ENCODE measurements at places on chromosomes 7 and 10.

GRCh38 chr7:47932016-47932415, 16.2 kb downstream of the PKD1L1 start:
- DNase-seq, result no peak

- peak; percentile 14 for DNase-seq
Measured at GRCh38 chr7:75795831-75796285, 17.7 kb downstream of the CCL24 start.

GRCh38 chr10:2900530-2900929, 166.8 kb upstream of the PFKP start:
- no peak for DNase-seq

DNA sequence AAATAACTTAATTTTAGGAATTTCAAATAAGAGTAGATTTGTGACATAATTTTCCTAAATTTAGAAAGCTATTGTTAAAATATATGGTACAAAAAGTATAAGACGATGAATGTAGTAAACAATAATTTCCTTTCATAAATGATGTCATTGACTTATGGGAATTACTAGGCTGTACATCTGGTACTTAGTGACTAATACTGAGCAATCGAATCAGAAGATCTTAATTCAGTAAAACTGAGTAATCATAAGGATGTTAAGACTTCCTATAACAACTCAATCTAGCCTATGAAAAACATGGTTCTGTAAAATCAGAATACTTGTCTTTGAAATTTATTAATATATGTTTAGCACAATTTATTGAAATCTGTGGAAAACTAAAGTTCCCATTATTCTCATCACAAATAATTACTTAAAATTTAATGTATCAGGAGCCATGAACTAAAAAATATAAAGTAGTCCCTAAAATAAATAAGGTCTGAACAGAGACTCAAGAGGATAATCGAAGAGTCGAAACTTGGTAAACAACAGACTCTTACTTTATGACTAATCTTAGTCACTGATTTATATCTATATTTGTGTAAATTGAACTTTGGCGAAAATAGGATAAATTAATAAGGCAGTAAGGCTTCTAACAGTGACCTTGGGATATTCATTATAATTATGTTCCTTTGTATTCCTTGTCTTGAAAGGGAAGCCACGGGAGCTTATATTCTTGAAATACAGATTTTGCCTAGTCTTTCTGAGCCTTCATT, 142.1 kb downstream of the HGF start:
- no peak for DNase-seq

- no peak for DNase-seq
Measured at GRCh38 chr10:62842983-62843382, 26.8 kb upstream of the EGR2 start.

GRCh38 chr7:1136841-1137516, 23.0 kb downstream of the ZFAND2A start:
- peak; percentile 2 for DNase-seq

DNA sequence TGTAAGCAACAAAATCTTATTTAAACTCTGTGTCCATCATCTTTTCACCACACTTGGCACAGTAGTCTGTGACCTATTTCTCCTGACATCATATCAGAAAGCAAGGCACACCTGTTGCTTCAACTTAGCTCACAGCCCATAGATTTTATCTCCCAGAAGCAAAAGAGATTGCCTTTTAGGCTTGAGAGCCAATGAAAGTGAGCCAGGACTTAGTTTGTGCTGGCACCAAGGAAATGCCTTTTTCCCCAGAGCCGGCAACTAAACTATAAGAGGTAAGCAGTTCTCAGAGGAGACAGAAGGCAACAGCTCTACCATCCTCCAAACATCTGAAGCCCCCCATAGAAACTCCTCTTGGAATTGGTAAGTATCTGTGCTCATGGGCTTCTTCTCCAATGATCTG, at the start of gene ACSM6:
Gene ACSM6 (plus strand): TSS at position 295 of the 400 bp plus-strand sequence. CDS start 248 bp downstream, outside the sequence.
- no peak for DNase-seq

- DNase-seq, result peak; percentile 37
Measured at GRCh38 chr7:112162142-112162766, 43.9 kb downstream of the DOCK4 start.

- no peak for DNase-seq
Measured at GRCh38 chr7:77606562-77606961, 69.5 kb downstream of the PTPN12 start.

DNA sequence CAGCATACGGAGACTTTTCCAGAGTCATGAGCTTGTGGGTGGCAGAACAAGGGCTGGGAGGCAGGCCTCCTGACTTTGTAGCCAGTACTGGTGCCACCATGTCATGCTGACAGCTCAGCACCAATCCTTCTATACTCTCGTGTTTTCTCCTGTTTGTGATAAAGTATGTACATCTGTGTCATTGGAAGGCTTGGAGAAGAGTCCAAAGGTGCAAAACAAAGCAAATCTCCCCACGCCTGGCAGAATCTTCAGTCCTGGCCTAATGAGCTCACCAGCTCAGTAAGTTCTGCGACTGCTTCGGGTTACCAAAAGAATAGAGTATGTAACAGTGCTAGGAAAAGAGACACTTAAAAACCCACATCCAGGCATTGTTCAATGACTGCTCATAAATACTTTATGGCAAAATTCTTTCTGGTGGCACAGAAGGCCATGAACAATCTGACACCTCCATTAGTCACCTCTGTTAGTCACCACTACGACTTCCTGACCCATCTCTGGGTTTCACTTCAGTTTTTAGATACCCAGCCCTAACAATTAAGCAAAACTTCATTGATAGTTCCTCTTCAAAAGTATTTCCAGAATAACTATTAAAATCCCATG, 24.5 kb downstream of the STEAP1 start:
- DNase-seq, result peak; percentile 7

- no peak for DNase-seq
Measured at GRCh38 chr10:80506189-80506575, 31.5 kb upstream of the SH2D4B start.

DNA sequence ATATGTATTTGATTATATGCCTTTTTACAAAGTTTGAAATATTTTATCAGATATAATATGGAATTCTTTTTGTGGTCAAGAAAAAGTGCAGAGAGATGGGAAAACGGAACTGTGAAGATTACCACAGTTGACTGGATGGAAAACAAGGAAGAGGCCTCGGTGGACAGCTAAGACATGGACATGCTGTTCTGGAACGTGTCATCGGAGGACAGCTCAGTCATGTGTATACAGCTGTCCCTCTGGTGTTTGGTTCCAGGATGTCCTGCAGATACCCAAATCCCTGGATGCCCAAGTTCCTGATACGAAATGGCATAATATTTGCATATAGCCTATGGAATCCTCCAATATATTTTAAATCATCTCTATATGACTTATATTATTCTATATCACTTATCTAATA, 49.4 kb downstream of the TRIL start:
- DNase-seq, result no peak

GRCh38 chr7:143394777-143395176, 13.6 kb downstream of the ZYX start:
- DNase-seq, result no peak

GRCh38 chr7:80740778-80741545, 102.5 kb downstream of the CD36 start:
- no peak for DNase-seq

DNA sequence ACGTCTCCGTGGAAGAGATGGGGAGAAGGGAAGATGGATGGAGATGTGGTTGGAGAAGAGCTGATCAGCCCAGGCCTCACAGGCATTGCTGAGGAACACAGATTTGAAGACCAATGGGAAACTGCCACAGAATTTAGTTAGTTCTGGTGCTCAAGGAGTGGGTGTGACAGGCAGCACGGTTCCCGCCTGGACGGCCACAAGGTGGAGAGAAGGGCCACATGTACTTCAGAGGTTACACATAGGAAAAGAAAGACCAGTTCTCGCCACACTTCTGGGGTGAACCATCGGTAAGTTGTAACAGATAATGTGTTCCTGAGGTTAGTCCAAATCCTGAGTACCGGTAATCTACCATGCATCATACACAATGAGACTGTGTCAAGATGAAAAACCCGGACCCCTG, 29.5 kb upstream of the GJD4 start:
- DNase-seq, result no peak

- DNase-seq, result no peak
Measured at GRCh38 chr7:129907122-129907736, 45.5 kb downstream of the UBE2H start.

- DNase-seq, result no peak
Measured at GRCh38 chr10:8045726-8046494, 8.6 kb upstream of the GATA3 start.

GRCh38 chr7:135994466-135995205, 17.5 kb upstream of the MTPN start:
- DNase-seq, result no peak

DNA sequence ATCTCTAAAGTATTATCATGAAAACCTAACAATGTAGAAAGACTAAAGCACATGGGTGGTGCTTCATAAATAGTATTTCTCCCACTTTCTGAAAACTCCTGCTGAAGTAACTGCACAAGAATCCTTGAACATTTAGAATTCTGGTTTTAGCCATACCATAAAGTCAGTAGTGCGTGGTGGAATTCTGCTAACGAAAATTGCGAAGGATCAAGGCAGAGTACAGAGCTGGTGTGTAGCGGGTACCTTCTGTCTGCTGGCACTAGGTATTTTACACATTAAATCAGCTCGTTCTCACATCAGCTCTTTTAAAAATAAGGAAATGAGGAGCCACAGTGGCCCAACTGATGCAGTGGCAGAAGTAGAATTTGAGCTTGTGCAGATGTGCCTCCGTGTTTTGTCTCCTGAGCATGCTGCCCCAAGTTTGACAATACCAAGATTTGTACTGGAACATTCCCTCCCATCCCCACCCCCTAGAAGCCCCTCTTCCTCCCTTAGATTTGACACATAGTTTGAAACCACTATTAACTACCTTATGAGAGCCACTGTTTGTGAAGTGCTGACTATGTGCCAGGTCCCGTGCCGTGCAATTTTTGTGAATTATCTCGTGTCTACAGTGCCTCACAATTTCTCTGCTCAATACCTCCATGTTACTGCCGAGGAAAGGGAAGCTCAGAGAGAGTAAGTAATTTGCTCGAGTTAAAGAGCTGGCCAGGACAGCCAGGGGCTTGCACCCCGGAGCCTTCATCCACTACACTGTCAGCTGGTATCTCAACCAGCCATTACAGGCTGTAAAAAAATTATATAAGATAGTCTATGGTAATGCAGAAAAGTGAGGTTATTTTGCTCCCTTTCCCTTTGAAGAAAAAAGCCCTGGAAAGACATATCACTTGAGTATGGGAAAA, 66.9 kb downstream of the EGFR start:
- no peak for DNase-seq

DNA sequence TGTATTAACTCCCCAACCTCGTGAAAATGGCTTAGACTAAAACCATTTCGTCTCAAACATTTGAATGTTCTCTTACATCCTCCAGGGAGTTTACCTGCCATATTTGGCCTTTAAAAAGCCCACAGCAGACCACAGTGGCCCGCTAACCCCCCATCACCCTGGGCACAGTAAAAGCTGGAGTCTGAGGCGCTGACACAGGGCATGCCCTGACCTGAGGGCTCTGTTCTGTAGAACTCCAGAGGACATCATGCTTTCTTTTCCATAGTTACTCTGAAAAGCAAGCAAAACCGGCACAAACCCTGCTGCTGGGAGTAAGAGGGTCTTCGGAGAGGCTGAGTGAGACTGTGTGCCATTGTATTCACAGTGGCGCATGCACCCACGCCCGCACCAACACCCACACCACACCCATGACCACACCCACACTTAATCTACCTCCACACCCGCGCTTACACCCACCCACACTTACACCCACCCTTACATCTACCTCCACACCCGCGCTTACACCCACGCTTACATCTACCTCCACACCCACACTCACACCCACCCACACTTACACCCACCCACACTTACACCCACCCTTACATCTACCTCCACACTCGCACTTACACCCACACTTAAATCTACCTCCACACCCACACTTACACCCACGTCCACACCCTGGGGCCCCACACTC, 32.1 kb downstream of the LRRC27 start:
- DNase-seq, result no peak

- no peak for DNase-seq
Measured at GRCh38 chr10:25778646-25779045, 155.4 kb upstream of the MYO3A start.

DNA sequence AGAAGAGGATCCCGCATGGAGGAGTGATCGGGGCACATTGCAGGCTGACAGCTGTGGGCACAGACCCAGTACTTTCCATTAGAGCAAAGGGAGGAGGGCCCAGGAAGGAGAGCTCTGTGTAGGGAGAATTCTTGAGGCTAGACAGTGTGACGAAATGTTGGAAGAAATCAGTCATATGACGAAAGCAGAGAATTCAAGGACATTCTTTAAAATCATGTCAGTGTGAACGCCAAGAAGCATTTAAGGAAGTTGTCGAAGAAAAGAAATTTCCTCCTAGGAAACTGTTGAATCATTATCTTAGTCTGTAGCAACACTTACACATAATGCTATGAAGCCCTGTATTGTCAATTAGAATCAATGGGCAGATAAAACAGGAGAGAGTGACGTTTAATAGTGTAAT, 191.3 kb upstream of the ADARB2 start:
- peak; percentile 50 for DNase-seq

DNA sequence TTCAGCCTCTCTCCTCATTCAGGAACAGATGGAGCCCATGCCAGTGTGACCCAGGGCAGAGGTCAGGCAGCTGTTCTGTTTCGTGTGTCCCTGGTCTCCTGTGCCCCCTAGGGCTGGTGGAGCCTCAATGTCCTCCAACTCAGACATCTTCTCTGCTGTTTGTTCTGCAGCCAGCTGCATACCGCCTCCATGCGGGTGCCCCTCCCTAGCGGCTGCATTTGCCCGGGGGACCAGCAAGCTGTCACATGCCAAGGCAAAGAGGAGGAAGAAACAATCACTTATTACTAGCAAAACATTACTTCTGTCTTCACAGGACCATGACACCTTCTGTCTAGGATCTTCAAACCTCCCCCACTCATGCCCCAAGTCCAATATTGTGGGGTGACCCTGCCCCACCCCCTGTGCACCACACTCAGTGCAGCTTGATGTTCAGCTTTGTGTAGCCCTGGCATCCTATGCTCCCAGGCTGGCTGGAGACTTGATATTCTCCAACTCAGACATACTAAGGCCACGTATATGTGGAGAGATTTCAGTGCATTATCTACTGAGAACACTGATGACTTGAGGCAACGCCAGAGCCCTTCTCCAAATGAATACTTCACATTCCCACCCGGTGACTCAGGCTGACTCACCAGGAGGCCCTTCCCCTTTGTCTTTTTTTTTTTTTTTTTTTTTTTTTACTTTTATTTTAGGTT, 188.9 kb downstream of the SKIDA1 start:
- DNase-seq, result no peak

DNA sequence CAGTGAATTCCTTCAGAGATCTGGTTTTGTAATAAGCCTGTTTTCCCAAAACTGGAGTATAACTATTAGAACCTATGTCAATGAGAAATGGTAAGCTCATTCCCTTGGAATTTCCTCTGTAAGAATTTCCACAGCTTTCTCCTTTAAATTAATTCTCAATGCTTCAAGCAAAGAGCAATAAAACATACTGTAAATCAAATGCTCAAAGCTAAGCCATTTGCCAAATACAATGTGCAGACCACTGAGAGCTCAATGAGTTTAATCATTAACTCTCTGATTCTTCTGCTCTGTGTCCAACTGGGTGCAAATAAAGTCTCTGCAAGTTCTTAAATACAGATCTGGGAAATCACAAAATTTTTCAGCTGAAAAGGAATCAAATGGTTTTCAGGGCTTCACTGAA, 227.6 kb upstream of the IMMP2L start:
- no peak for DNase-seq

Data from Kasumi-1 (cell line).